ENCODE measurements at places on chromosomes 3 and 15.

DNA sequence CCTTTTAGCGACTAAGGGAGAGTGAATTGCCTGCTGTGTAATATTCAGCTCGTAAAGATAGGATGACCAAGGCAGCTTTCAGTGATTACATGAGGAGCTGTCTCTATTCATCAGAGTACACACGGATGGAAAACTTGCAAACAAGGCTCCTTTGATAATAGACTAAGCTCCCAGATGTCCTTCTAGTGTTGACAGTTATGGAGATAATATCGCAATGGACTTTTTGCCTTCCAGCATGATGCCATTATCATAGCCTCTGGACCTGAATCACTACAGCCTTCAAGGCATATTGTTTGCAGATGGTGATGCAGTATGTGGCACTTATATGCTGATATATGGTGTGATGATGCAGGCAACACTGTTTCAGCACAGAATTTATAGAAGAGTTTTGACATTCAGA, 93.9 kb downstream of the ECT2 start:
- H3K27me3 ChIP-seq: no peaks in the 10 kb centered on the region
- no peak overlapping the region for H3K4me3 ChIP-seq
- H3K36me3 ChIP-seq: no peaks in the 10 kb centered on the region
- H3K4me1 ChIP-seq: peaks cover 4% of the 10 kb centered on the region

DNA sequence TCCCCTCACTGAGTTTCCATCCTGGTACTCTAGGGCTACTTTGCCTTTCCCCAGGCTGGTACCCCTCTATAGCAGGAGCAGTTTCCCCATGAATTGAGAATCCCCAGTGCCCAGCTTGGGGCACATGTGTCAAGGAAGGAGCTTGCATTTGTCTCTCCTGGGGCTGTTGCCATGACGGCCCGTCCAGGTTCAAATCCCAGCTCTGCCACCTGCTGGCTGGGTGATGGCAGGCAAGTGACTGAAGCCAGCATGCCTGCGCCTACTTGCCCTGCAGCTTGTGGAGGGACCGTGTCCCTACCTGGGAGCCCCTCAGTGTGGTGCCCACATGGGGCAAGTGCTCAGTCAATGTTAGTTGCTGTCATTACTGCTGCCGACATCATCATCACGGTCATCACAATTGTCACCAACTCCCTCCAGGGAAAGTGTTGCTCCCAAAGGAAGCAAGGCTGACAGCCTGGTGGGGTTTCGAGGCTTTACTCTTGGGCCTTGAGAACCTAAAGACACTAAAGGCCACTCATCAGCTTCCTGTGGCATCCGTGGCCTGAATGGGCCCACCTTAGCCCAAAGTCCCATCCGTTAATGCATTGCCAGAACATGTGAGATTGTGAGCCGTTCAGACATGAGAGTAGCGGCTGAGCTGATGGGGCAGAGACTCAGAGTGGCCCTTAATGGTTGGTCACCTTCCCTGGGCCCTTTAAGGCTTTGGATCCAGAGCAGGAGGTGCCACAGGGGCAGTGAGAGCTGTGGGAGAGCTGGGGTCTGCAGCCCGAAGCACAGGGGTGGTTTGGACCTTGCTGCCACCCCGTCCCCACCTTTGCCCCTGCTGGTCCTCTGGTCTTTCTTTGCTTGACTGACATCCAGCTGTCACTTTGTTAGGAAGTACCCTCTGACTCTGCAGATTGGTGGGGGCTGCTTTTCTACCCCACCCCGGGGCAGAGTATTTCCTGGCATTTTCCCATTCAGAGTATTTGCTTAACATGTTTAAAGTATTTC, 144.4 kb downstream of the DNAJB8 start:
- no peaks in the 10 kb centered on the region for H3K27me3 ChIP-seq
- no peak for DNase-seq
- H3K36me3 ChIP-seq: no peaks in the 10 kb centered on the region
- no peak overlapping the region for H3K4me3 ChIP-seq

DNA sequence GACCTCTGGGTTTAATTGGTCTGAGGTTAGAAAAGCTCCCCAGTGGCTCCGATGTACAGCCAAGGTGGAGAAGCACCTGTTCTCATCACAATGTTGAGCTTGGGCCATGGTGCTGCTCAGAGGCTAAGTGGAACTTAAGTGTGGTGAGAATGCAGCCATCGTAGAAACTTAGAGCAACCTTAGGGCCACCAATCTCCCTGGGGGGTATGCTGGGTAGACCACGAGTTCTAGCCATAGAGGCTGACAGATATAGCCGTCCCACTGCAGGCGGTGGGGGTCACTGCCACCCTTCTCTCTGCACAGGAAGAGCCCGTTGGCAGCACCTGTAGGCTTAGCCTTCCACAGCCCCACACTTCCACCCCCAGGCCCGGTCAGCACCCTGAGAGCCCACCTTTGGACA, 38.0 kb downstream of the MGLL start:
- peaks cover 4% of the 10 kb centered on the region for H3K4me1 ChIP-seq
- no peaks in the 10 kb centered on the region for H3K36me3 ChIP-seq
- no peak overlapping the region for H3K4me3 ChIP-seq
- H3K27me3 ChIP-seq: no peaks in the 10 kb centered on the region
- H3K27ac ChIP-seq: no peak overlapping the region

GRCh38 chr3:129593230-129593594, 13.3 kb downstream of the PLXND1 start:
- H3K4me1 ChIP-seq: peaks cover 45% of the 10 kb centered on the region
- H3K36me3 ChIP-seq: no peaks in the 10 kb centered on the region
- no peak overlapping the region for H3K4me3 ChIP-seq
- no peaks in the 10 kb centered on the region for H3K27me3 ChIP-seq
- no peak overlapping the region for H3K27ac ChIP-seq
- DNase-seq: no peak

- H3K4me3 ChIP-seq: no peak overlapping the region
- no peaks in the 10 kb centered on the region for H3K36me3 ChIP-seq
- H3K27ac ChIP-seq: no peak overlapping the region
- peaks cover 3% of the 10 kb centered on the region for H3K27me3 ChIP-seq
- peaks cover 19% of the 10 kb centered on the region for H3K4me1 ChIP-seq
Measured at GRCh38 chr15:62977952-62978811, 64.4 kb upstream of the TPM1 start.

DNA sequence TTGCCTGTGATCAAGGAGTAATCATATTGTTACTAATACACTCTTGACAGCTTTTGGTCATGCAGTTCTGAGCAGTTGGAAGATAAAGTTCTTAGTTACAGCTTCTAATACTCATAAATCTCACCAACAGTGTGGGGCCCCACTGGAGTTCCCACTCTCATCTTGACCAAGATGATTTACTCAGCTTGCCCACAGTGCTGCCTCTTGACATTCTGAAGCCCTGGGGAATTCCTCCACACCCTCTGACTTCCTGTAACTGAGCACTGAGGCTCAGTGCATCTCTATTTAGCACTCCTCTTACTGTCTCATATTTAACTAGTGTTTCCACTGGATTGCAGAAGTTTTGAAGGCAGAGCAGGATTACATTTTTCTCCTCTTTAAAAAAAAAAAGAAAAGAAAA, 1.9 kb upstream of the ARL6IP5 start:
- no peak for DNase-seq
- no peak overlapping the region for H3K4me3 ChIP-seq
- peaks cover 14% of the 10 kb centered on the region for H3K4me1 ChIP-seq
- no peaks in the 10 kb centered on the region for H3K27me3 ChIP-seq

GRCh38 chr15:31752065-31752762, 278.1 kb upstream of the CHRNA7 start:
- no peaks in the 10 kb centered on the region for H3K4me1 ChIP-seq
- H3K36me3 ChIP-seq: no peaks in the 10 kb centered on the region
- no peak for DNase-seq
- H3K27ac ChIP-seq: no peak overlapping the region

- H3K27ac ChIP-seq: no peak overlapping the region
- peaks cover 5% of the 10 kb centered on the region for H3K4me1 ChIP-seq
- no peak for DNase-seq
- no peak overlapping the region for H3K4me3 ChIP-seq
- no peaks in the 10 kb centered on the region for H3K27me3 ChIP-seq
- H3K36me3 ChIP-seq: no peaks in the 10 kb centered on the region
Measured at GRCh38 chr3:73094129-73094528, 32.7 kb downstream of the EBLN2 start.
